ENCODE measurements at places on chromosomes 5 and 9.

GRCh38 chr5:35956429-35956828, 18.0 kb upstream of the CAPSL start:
- no peak for ATAC-seq

GRCh38 chr9:134530724-134531123, 110.9 kb upstream of the COL5A1 start:
- no peak for ATAC-seq

DNA sequence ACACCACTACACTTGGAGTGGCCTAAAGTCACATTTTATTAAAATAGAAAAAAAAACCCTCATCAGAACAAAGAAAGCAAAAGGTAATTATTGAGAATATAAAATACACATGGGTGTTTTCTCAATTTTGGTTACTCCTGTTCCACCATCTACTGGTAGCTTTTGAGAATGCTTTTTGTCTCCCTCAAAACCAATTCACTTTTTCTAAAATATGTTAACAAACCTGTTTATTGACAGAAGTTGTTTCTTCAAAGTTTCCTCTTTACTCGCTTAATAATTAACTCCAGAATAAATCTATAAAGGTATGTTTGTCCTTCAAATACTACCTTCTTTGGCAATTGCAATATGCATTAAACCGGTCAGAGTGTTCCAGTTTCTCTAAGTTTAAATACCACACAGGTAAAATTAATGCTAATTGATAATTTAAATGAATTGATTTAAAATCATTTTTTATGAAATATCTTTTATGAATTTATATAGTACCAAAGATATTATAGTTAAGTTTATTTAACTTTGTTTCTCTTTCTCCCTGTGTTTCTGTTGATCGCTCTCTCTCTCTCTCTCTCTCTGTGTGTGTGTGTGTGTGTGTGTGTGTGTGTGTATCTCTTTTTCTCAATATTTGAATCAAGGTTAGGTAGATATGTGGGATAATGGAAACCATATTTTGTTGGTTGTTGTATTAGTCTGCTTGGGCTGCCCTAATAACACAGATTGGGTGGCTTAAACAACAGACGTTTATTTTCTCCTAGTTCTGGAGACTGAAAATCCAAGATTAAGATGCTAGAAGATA, 487.4 kb downstream of the PRDM9 start:
- no peak for ATAC-seq

GRCh38 chr5:24368115-24368514, 276.7 kb downstream of the CDH10 start:
- no peak for ATAC-seq

- ATAC-seq: no peak
Observed at GRCh38 chr5:116885825-116886224, 311.2 kb upstream of the SEMA6A start.

GRCh38 chr9:36874921-36875320, 159.1 kb downstream of the PAX5 start:
- no peak for ATAC-seq

- ATAC-seq: no peak
Observed at GRCh38 chr5:99243111-99243510, 314.3 kb upstream of the CHD1 start.

DNA sequence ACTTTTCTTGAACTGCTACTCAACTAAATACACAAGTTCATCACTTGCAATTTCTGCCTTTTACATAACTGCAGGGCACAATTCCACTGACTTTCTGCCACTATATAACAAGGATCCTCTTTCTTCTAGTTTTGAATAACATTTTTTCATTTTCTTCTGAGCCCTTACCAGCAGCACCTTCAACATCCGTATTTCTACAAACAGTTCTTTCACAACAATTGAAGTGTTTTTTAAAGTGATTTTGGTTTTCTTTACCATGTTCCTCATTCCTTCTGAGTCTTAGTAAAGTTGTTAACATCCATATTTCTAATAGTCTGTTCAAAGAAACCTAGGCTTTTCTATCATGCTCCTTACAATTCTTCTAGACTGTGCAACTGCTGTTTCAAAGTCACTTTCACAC, 127.2 kb upstream of the PITX1 start:
- no peak for ATAC-seq

DNA sequence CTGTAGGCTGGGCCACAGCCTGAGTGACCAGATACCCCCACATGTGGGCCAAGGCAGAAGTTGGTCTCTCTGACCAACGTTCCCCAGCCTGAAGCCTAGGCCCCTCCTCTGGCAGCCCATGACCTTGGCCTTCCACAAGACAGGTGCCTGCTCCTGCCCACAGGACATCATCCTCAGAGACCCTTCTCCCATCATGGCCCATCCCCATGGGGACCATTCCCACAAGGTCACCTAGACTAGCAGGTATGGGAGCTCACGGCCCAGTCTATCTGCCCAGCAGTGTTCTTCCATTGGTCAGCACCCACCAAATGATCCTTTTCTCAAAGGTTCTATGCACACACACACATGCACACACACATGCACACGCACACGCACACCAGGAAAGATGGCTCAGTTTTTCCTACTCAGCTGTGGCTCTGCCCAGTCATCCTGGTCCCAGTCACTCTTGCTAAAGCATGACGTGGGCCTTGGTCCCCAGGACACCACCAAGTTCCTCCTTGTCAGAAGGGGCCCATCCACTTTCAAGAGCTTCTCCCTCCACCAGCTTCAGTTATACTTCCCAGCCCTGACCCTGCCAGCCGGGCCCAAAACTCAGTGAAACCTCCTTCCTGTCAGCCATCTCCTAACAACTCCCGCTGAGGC, 65.4 kb downstream of the PAX5 start:
- peak; percentile 29 for ATAC-seq

GRCh38 chr5:1737790-1738405, 61.7 kb downstream of the MRPL36 start:
- ATAC-seq: peak; percentile 81

DNA sequence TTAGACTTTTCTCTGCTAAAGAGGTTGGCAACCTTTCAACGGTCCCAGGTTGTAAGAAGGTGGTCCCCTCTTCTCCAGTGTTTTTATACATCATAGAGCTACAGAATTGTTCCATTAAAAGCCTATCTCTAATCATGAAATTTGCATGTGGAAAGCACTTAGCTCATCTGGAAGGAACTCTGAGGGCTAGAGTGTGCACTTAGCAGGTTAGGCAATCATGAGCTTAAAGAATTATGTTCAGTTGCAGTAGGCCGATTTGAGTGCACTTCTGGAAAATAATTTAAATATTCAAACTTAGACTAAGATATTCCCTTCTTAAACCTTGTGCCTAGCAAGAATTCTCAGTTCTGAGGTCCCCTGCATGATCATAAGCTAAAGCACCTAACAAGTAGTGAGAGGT, 468.7 kb downstream of the SPATA31D1 start:
- no peak for ATAC-seq

- ATAC-seq: no peak
Observed at GRCh38 chr9:132637351-132637750, 32.4 kb downstream of the DDX31 start.

- no peak for ATAC-seq
Observed at GRCh38 chr9:81397481-81398381, 291.6 kb downstream of the TLE1 start.

Measured in activated T-helper 17 cell treated with anti-CD3 and anti-CD28 coated beads, Interleukin-2, amount 50 U/mL, for 72 hours (primary cell).